LHCN-M2 (cell line): ENCODE measurements at places on chromosomes 7 and 10. TPM values are rescaled to one million over a fixed set of nuclear protein-coding genes. Genes with fewer than 3 reads are reported as not detected.

- DNase-seq, result no peak
Observed at GRCh38 chr10:71667387-71667752, 52.2 kb downstream of the C10orf105 start.

GRCh38 chr7:69677054-69677852 lies 79.0 kb downstream of the AUTS2 start:
- no peak for DNase-seq

DNA sequence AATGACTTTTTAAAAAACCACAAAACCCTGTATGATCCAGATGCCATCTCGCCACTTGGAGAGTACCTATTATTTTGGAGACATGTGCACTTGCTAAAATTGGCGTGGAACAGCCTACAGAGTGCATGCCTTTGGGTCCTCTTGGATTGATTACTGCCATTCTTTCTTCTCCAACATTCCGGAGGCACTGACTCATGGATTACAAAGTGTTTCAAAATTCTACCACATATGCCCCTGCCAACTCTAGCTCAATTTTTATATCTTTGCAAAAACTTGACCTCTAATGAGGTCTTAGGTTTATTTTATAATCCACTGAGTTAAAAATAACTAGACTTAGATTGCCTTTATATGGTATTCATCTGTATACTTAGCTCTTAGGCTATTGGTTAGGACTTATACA lies 55.8 kb upstream of the KIF5B start:
- peak; percentile 89 for DNase-seq

GRCh38 chr10:224571-224970 lies 89.3 kb downstream of the ZMYND11 start:
- no peak for DNase-seq

GRCh38 chr10:78991187-78991586 lies 77.6 kb upstream of the ZMIZ1 start:
- peak; percentile 26 for DNase-seq

- no peak for DNase-seq
Observed at GRCh38 chr7:113158756-113159155, 40.4 kb upstream of the SMIM30 start.

GRCh38 chr10:48655411-48656240 lies 29.0 kb upstream of the WDFY4 start:
- DNase-seq, result peak; percentile 89

DNA sequence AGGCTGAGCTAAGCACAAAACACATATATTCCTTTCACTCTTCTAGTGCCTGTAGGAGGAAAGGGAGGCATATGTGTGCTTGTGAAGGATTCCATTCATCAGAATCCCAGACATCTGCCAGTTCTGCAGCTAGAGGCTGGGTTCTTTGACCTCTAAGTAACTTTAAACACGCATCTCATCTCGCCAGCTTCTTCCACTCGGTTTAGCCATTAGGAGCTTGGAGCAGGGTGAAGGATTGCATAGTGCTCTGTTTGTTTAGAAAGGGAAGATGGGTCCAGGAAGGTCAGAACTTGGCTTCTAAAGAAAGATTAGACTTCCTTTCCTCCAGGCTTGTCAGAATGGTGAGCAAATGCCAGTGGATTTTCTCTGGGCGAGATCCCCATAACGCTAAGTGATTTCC lies 43.6 kb downstream of the HK1 start:
- DNase-seq, result no peak

DNA sequence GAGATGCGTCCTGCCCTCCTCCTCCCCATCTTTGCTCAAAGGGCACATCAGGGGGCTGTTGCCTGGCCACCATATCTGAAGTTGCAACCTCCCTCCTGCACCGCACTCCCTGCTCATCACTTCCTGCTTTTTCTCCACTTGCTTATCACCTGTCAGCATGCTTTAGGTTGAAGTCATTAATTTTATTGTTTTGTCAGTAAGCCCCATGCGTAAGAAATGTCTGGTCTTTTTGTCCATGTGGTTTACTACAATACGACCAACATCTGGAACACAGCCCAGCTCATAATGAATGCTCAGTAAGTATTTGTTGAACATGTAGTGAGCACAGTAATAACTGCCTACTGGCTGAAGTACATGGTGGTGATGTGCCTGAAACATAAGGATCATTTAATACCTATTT lies 71.6 kb upstream of the GJD4 start:
- peak; percentile 12 for DNase-seq

GRCh38 chr10:23293973-23294590 lies 50.5 kb downstream of the C10orf67 start:
- no peak for DNase-seq

- peak; percentile 32 for DNase-seq
Observed at GRCh38 chr10:73060738-73061635, 35.7 kb downstream of the P4HA1 start.

DNA sequence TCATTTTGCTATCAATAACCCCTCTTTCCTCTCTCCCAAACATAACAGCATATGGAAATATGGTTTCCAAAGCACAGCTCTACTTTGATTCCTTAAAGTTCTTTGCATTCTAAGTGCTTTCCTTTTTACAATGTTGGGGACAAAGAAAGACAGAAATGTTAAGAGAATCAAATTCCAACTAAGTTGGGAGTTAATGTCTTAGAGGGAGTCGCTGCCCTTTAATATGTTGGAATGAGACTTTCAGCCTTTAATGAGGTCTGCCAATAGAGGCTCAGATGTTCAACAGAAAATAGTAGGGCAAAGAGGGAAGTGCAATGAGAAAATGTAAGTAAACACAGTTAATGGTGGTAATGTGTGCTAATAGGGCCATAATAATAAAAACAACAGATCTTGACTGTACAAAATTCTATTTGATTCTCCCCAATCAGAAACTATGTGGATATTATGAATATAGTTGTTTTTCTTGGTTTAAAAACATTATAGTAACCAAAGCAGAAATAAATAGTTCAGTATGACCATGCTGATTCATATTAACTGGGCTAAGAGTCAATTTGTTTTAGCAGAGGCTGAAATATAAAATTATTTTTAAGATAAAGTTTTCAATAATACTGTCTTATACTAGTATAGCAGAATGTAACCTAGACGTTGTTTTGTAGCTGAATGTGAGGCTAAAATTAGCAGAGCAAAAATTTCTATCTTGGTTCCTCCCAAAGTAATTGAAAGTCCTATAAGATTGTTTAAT lies 10.3 kb downstream of the HYCC1 start:
- no peak for DNase-seq

GRCh38 chr7:25885057-25885576 lies 266.9 kb upstream of the NFE2L3 start:
- no peak for DNase-seq

GRCh38 chr7:105010504-105011130 lies 3.4 kb upstream of the KMT2E start:
- no peak for DNase-seq

GRCh38 chr10:13684806-13685482 lies 98.2 kb downstream of the PRPF18 start:
- DNase-seq, result peak; percentile 23

- DNase-seq, result no peak
Observed at GRCh38 chr7:128794020-128794419, 2.3 kb downstream of the CCDC136 start.

DNA sequence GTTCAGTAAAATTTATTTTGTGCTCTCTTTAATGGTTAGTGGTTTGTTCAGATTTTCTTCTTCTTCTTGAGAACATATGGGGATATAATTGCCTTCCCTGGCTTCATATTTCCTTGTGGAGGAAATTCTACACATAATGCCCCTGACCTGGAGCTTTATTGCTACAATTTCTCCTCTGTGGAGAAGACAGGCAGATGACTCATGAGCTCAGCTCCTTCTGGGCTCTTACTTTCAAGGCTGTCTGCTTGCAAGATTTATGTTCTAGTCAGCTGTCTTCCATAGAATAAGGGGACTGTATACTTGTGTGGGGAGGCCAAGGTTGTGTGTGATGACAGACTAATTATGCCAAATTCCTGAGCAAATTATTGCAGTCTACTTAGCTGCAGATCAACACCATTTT lies 1.6 kb downstream of the LRRD1 start:
- DNase-seq, result peak; percentile 86

- DNase-seq, result no peak
Observed at GRCh38 chr7:74294191-74294998, 5.2 kb downstream of the CLIP2 start.

DNA sequence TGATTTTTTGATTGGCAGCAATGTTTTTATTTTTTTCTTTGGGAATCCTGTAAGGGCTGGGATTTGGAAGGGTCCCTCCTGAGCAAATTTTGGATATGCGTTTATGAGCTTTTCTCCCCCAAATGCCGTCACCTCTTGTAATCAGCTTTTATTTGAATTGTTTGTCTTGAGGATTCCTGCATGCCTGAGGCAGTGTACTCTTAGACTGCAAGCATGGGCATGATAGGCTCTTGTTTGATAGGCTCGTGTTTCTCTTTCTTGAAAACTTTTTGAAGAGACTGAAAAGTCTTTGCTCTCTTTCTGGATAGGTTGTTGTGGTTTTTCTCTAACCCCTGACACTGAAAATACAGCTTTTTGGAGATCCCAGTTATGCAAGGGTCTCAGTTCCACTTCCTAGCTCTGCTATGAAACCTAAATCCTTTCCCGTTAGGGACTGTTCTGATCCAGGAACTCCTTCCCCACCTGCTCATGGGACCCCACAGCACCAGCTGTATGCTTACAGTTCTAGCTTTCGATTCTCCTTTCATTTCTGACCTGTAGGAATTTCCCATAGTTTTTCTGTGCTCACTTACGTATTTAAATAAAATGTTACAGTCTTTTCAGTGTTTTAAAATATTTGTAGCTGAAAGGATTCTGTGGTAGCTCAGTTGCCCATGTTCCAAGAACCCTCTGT lies 17.2 kb downstream of the TSPAN13 start:
- no peak for DNase-seq

DNA sequence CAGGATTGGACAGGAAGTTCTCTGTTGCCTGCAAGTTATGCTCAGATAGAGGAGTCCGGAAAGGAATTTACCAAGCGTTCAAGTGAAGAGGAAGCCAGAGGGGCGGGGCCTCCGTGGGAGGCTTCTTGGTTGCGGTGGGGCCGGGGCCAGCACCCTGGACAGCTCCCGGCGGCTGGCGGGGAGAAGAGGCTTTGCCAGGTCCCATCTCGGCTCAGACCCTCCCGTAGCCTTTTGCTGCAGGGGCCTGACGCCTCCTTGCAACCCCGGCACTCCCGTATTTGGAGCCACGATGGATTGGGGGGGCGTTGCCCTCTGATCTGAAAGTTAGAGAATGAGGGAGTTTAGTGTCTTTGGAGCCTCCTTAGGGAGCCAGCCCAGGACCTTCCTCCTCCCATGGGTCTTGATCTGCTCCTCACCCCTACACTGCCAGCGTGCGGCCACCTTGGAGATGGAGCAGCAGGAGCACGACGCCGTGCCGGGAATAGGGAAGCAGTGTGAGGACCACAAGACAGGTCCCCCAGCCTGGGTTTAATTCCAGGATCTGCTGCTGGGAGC lies 3.1 kb upstream of the SLC18A3 start:
- peak; percentile 46 for DNase-seq

DNA sequence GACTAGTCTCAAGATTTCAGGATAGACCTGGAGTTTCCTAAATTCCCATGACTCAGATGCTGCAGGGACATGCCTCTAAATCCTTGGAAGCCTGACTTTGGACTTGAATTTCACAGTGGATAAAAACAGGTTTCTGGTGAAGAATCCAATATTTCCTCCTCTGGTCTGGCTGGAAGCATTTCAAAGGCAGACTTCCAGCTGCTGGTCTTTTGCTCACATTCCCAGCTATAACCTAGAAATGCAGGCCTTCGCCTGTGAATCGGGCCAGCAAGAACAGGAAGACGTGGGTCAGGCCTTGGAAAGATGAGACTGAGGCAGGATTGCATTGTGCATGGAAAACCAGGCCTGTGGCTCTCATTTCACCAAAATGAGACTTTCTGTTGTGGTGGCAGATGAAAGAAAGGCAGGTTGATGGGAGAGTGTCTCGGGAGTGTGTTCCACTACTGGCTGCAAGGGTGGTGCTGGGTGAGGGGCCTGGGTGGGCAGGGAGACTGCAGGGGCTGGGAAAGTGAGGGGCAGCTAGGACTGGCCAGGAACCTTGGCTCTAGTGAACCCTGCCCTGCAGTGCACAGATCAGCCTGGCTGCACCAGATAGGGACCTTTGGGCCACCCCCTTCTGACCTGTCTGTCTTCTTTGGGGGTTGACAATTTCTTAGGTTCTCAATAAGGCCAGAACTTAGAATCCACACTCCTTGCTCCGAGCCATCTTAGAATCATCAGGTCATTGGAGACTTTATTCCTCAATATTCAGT lies 488.8 kb upstream of the MKI67 start:
- no peak for DNase-seq

GRCh38 chr7:127047521-127047920 lies 205.2 kb downstream of the GRM8 start:
- no peak for DNase-seq

DNA sequence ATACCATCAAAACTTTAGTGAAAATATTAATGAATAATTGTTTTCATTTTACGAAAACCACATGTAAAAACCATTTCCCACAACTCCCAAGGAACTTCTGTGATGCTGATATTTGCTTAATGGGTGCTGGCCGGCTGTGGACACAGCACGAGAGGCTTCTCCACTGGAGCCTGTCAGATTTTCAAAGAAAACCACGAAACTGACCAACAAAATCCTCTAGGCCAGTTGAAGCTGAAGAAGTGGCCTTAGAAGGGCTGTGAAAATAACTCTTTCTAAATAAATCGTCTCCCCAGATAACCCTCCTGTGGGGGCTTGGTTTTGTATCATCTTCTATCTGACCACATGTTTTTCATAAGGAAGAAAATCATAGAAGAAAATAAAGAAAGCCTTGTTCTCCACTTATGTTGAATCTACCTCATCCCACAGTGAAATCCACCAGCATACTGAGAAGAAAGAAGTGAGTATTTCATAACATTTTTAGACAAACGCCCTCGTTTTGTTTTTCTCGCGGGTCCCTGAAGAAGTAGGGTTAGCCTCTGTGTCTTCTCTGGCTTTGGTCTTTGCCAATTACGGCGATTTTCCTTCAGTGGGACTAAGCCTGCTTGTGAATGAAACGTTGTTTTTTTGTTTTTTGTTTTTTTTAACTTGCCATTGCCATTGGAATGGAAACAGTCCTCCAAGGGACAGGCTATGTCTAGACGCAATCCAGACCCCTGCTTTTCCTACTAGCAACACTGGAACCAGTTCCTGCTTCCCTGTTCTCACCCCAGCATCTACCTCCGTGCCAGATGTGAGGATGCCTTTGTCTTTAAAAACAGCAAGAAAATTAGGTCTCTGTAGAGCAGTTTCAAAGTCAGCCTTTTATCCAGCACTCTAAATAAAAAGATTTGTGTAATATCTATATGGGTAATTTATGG lies 123.9 kb downstream of the ADAM12 start:
- DNase-seq, result peak; percentile 40

GRCh38 chr10:72355214-72355555 lies 466 bp upstream of the DNAJB12 start:
- DNase-seq, result no peak

GRCh38 chr7:127815631-127816145 lies 163.7 kb downstream of the SND1 start:
- DNase-seq, result no peak

GRCh38 chr7:142439739-142440138 lies 181.9 kb upstream of the PRSS58 start:
- DNase-seq, result no peak

Gene METTL27
- 3.2 and 5.7 TPM in 2 replicates for total RNA-seq

Gene CACUL1
- total RNA-seq, result 21.3 and 24.8 TPM in 2 replicates

Gene ZPBP
- total RNA-seq, result not detected in 2 replicates

Gene SSBP1
- 314 and 326 TPM in 2 replicates for total RNA-seq

Gene HPSE2
- not detected in 2 replicates for total RNA-seq

Gene TMEM176B
- total RNA-seq, result not detected in 2 replicates
